Suppressor macrophage (primary cell): ENCODE measurements at places on chromosomes 7 and 10.

DNA sequence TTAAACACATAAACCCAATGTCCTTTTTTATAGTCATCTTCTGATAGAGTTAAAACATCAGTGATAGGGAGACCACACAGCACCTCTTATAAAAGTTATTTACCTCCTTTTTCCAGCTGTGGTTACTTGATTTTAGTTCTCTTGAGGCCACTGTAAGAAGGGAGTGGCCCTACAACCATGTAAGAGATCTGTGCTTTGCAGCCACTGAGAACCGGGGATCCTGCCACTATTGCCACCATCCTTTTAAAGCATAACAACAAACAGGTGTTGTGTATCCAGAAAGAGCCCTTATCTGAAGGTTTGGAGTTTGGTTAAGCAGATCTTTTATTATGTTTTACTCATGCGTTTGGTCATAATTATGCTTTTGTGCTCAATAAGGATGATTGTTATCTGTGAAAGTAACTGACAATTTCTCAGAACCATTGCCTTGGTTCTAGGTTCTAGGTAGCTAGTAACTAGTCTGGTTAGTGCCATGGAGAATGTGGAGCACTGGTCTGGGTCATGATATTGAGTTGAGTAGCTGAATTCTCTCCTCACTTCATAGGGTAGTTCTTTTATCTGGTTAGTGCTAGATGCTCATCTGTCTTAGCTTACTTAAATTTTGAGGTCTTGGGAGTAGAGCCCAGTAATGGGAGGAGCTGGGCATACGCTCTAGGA is 56.5 kb downstream of the ST7 start:
- DNase-seq = no peak

DNA sequence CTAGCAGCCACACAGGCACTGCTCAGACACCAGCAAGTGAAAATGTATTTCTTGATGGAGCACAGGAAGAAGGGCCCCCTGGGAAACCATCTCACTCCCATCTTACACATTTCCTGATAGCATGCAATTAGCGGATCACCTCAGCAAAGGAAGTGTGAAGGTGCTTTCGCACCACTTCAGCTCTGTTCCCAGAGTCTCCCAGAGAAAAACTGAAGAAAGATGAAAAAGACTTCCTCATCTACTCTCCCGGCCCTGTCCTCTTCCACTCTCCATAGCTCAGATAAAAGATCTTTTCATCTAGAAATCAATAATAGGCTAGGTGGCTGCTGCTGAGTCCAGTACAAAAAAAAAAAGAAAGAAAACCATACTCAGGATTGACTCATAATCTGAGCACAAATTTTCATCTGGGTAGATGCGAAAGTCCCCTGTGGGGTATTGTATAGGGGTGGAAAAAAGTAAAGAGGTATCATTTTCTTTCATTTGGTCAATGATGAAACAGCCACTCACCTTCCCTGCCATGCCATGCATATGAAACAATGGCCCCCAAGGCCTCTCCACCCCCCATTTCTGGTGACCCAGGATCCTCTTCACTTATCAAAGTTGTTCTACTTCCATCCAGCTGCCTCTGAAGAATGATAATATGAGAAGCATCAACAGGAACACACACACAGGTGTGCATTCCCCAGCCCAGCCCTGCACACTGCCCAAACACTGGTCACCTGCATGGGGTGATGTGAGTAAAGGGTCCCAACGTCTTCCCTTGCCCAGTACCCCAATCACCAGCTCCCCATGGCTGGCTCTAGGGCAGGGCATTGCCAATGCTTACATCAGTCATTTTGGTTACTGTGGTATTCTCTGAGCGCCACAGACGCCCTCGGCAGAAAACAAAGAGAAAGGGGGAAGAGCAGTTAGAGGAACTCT is 48.8 kb upstream of the DGKI start:
- peak; percentile 39 for DNase-seq

- DNase-seq = no peak
Observed at GRCh38 chr7:144057954-144058353, 9.2 kb downstream of the OR2A5 start.

GRCh38 chr7:45349090-45349489 is 191.5 kb downstream of the RAMP3 start:
- DNase-seq = no peak

DNA sequence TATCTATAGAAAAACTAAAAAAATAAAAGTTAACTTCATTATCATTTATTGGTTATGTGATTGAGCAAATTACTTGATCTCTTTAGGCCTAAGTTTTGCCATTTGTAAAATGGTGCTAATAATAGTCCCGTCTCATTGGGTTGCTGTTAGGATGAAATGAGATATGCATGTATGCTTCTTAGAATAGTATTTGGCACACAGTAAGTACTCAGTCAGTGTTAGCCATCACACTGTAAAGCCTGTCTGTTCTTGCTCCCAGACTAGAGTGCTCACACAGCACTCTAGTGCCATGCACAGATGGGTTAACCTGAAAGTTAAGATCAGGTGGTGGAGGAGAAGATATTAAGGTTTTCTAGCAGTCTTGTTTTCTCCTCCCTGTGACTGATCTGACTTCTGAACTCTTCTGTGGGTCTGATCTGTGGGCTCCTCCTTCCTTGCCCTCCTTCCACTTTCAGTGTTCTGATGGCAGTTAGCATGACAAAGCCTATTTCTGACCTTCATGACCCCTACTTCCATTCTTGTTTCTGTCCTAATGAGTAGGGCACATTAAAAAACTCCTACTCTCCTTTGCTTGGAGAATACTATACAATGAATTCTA is 167.5 kb downstream of the RNLS start:
- DNase-seq = no peak

DNA sequence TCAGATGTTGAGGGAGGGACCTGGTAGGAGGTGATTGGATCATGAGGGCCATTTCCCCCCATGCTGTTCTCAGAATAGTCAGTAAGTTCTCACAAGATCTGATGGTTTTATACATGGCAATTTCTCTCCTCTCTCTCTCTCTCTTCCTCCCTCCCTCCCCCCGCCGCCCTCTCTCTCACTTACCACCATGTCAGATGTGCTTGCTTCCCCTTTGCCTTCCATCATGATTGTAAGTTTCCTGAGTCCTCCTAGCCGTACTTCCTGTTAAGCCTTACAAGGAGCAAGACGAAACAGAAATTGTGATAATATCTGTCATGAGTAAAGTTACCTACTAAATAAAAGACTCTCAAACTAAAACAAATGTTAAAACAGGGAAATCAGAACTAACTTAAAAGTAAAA is 19.9 kb upstream of the GPR141 start:
- peak; percentile 75 for DNase-seq

GRCh38 chr10:102504976-102505300 is 1.2 kb downstream of the SUFU start:
- no peak for DNase-seq

GRCh38 chr10:116748041-116748440 is 5.7 kb upstream of the HSPA12A start:
- DNase-seq = peak; percentile 38

- DNase-seq = no peak
Observed at GRCh38 chr7:138753150-138753518, 44.7 kb upstream of the TMEM213 start.

- peak; percentile 2 for DNase-seq
Observed at GRCh38 chr10:58157076-58157766, 110.5 kb downstream of the IPMK start.

DNA sequence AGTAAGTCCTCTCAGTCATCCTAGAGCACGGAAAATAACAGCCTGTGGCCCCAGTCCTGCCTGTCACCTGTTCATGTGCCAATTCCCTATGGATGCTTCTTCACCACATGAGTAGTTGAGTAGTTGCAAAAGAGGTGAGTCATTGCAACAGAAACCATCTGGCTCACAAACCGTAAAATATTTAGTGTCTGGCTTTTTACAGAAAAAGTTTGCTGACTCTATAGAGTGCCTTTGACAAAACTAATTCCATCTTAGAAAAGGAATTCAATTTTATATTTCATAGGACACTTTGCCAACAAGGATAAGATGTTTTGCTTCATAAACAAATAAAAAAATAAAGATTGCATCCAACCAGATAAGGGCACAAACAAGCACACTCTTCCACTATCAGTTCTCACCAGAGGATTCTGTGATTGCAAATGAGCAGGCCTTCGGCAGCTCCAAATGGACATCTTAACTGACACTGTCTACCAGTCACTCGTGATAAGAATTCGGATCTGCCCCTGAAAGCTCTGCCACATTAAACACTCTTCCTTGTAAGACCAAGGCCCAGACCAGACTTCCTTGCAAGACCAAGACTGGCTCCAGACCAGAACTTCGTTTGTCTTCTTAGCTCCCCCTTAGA is 242.7 kb upstream of the SEMA3C start:
- peak; percentile 21 for DNase-seq

DNA sequence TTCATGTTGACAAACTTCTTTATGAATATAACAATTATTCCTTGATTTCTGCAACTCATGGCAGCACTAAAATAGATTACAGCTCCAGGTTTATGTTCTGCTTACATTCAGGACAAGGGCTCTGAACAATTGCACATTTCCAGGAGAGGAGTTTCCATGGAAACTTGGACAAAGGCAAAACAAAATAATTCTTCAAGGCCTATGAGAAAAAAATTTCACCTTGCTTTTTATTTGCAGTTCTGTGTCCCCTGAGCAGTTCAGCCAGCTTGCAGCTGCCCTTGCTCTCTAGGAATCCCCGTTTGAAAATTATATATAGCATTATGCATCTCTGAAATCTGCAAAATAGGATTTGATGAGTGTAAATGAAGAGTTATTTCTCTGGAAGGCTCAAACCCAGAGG is 71.7 kb downstream of the ARL4A start:
- no peak for DNase-seq

DNA sequence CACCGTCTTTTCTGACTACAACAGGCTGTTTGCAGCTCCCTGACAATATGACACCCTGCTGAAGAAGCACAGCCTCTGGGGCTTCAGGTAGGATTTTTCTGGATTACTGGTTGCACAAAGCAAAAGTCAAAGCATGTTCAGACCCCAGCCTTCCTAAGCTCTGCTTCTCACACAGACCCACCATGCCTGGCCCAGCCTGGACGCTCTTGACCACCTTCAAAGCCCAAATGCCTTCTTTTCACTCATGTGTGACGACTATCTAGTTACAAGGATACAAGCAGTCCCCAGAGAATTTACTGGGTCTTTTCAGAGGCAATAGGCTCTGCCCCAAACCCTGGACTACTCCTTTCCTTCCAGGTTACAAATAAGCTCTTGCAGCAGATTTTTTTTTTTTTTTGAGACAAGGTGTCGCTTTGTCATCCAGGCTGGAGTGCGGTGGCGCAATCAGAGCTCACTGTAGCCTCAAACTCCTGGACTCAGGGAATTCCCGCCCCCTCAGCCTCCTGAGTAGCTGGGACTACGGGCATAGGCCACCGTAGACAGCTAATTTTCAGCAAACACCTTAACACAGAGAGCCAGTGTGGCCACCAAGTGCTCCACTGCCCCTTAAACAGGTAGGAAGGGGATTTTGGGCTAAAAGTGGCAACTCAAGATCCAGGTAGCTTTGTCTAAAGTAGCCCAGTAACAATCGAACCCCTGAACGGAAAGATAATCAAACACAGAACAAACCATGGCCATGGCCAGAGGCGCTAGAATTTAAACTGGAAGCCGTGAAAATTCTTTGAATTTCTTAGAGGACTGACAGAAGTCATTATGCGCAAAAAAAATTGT is 16.2 kb downstream of the SVIL start:
- DNase-seq = no peak

GRCh38 chr7:27346531-27347275 is 104.1 kb downstream of the EVX1 start:
- DNase-seq = no peak

DNA sequence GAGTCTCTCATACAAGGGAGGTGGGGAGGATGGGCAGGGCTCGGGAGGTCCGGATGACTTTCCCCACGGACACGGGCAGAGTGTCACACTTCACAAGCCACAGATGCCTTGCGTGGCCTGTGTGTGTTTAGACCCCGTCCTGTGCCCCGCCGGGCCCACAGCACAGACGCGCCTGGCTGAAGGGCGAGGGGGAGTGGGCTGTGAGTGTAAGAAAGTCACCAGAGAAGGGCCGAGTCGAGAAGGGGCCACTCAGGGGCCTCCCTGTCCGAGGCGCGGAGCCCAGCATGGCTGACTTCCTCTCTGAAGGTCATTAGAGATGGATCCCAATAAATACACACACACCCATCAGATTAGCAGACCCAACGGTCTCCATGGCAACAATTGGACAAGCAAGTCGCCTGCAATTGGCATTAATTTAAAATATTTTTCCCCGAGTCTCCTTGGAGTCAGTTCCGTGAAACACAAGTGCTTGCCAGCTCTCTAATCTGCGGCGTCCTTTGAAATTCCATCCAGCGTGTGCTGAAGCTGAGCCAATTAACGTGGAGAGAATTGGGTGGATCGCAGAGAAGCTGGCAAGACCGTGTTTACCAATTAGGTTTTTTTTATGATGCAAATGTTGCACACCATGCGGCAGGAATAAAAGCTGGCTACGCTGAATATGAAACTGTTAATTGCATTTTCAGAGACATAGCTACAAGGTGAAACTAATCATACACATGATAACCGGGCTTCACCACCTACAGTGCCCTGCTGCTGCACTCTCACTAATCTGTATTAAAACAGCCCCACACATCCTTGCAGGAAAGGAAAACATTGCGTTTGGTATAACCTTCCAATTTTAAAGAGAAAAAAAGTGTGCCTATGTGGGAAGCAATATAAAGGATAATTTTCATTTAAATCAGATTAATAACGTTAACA is 571.2 kb downstream of the PTPRN2 start:
- DNase-seq = no peak

GRCh38 chr7:18577096-18577771 is 81.7 kb downstream of the HDAC9 start:
- DNase-seq = no peak

- no peak for DNase-seq
Observed at GRCh38 chr10:48932831-48933664, 6.6 kb downstream of the LRRC18 start.

- peak; percentile 63 for DNase-seq
Observed at GRCh38 chr10:68348265-68348741, 15.6 kb upstream of the PBLD start.

DNA sequence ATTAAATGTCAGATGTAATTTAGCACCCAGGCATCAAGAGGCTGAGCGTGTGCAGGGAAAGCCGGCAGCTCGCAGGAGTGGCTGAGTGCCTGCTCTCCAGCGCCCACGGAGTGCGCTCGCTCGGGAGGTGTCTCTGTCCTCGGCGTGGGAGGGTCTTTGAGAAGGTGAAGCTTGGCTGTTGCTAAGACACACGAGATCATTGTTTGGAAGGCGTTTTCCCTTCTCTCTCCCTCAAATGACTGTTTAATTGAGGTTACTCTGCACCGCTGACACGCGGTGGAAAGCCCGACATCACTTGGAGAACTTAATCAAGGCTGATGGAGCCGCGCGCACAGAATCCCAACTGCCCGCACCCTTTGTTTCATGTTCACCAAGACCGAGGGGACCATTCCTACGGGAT is 414.6 kb downstream of the DNAJB6 start:
- no peak for DNase-seq

GRCh38 chr10:127702271-127702670 is 34.7 kb upstream of the FOXI2 start:
- DNase-seq = no peak

- no peak for DNase-seq
Observed at GRCh38 chr7:52691257-52691656, 344.2 kb upstream of the POM121L12 start.

DNA sequence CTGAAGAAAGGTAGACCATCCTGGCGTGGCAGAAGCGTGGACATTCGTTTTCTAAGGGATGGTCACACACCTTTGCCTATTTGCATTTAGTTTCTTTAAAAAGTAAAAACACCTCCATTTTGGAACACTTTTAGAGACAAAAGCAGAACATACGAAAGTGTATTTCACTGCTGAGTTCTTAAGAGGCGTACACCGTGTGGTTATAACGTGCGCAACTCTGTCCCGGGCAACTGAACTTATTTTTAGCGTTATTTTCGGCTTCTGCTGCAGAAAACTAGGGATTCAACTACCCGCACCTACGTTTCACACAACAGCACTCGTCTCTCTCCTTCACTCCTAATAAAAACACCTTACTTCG is 557 bp upstream of the LSM8 start:
- peak; percentile 42 for DNase-seq
